ENCODE measurements at places on chromosomes 3 and 15.

GRCh38 chr15:66706225-66706732 is 4.2 kb downstream of the SMAD6 start:
- DNase-seq: no peak

DNA sequence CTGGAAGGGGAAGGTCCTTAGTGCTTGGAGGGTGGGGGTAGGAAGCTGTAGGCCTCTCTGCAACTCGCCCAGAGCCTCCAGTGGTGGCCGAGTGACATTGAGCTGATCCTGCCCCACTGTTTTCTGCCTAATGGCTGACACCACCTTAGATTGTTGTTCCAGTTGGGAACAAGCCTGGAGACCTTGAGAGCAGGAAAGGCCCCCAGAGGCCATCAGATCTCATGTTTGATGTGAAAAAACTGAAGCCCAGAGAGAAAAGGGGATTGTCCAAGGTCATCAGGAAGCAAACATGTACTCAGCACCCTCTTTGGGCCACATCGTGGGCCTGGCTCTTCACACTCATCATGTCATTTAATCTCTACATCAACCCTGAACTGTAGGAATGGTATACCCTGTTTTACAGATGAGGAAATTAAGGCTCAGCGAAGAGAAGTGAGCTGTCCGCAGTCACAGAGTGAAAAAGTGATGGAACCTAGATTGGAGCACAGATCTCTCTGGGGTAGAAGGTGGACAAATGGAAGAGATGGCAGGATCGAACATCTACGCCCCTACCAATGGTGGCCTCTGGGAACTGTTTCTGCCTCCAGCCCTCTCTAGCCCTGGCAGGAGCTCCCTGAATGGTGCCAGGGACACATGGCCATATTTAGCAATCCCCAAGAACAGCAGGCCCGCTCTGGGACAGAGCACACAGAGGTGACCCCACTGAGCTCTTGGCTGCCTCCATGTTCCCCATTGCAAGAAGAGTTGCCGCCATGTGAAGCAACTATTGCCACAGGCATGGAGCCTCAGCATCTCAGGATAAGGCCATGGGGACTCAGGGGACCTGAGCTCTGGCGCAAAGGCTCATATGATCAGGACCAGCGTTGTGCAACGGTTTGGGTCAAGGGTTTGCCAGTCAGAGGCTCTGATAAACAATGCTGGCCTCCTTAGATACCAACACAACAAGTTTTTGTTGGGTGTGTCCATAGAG is 31.6 kb upstream of the TSEN2 start:
- DNase-seq: no peak

GRCh38 chr3:12630292-12630691 is 33.6 kb downstream of the RAF1 start:
- no peak for DNase-seq

- no peak for DNase-seq
Observed at GRCh38 chr15:25719101-25719985, 143.8 kb downstream of the ATP10A start.

DNA sequence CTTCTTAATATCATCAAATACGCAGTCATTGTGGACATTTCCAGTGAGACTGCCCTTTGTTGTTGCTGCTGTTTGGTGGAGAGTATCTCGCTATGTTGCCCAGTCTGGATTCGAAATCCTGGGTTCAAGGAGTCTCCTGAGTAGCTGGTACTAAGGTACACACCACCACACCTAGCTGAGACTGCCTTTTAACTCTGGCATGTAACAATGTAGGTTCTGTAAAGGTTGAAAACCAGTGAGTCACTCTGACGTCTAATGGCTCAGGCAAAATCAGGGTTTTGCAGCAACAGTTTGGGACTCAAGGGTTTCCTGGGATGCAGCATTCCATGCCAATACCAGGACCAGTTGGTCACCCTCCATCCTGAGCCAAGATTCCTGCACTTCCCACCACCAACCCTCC is 52.2 kb downstream of the AQP9 start:
- no peak for DNase-seq

- DNase-seq: no peak
Observed at GRCh38 chr3:28326458-28326926, 22.0 kb upstream of the ZCWPW2 start.

DNA sequence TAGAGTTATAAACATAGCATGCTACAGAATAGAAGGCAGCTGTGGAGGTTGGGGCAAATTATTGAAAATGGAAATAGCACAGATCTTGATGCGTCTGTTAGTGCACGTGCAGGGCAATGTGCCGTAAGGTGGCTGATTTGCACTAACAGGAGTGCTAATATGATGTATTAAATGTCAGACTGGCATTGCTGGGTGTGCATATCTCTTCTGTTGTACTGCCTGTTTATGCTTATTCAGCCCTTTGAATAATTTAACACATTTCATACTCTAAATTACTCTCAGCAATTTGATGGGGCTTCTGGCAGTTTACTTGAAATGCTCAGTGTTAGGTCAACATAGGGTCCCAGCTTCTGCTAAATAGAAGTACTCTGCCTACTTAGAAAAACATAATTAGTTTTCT is 395.6 kb downstream of the MCTP2 start:
- no peak for DNase-seq

DNA sequence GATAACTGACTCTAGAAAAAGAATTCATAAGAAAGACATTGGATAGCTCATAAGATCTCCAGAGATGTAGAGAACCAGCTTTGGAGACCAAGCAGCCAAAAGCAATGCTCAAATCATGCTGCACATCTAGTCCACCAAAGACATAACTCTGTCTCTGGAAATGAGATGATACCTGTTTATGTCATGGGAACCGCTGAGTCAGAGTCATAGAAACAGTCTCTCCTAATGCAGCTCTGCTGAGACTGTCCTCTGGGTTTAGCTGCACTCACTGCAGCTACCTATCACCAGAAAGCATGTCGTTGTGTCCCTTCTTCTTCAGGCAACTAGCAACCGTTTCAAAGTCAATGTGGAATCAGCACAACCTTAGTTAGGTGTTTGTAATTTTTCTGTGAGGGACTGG is 218.5 kb upstream of the ROBO1 start:
- DNase-seq: no peak

GRCh38 chr3:141096164-141096563 is 45.0 kb downstream of the SPSB4 start:
- no peak for DNase-seq

- peak; percentile 12 for DNase-seq
Observed at GRCh38 chr3:120013481-120013880, 80.8 kb downstream of the GSK3B start.

DNA sequence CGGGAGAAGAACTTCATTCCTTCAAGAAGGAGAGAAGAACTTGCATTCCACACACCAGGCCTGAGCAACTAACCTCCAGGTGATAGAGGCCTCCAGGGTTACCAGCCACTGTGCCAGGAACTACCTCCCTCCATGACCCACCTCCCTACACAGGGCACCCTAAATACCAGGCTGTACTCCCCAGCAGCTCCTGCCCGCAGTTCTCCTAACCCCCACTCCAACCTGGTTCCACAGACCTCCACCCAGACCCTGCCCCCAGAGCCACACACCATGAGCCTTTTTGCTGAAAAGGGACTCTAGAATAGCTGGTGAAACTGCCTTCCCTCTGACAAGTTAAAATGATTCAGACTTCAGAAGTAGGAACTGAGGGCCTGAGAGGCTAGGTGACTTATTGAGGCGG is 8.2 kb downstream of the IGDCC3 start:
- DNase-seq: no peak

DNA sequence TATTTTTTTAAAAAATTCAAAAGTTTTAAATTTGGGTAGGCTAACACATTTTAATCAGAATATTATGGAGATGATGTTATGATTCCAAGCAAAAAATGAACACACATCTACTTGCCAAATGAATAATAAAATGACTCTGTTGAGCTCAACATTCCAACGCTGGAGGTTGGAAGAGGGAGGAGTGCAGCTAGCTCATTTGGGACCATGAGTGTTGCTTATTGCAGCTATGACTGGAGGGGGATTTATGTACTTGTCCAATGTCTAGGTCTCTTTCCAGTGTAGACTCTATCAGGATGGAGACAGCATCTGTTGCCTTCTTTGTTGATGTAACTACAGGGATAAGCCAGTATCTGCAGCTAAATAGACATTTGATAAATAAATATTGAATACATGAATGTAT is 310.6 kb downstream of the CACNA2D3 start:
- DNase-seq: no peak

DNA sequence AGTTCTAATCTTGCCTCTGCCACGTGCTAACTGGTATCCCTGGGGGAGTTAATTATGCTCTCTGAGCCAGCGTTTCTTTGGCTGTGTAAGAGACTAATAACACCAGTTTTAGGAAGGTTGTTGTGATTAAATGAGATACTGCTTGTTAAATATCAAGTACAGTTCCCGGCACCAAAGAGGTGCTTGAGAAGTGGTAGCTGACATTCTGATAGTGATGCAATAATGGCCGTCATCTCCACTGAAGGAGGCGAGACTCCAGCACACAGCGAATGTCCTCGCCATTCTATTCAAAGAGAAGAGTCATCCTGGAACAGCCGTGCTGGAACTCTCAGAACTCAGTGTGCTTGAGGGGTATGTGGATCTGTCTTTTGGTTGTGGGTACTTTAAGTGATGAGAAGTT is 9.8 kb upstream of the C3orf70 start:
- DNase-seq: no peak

DNA sequence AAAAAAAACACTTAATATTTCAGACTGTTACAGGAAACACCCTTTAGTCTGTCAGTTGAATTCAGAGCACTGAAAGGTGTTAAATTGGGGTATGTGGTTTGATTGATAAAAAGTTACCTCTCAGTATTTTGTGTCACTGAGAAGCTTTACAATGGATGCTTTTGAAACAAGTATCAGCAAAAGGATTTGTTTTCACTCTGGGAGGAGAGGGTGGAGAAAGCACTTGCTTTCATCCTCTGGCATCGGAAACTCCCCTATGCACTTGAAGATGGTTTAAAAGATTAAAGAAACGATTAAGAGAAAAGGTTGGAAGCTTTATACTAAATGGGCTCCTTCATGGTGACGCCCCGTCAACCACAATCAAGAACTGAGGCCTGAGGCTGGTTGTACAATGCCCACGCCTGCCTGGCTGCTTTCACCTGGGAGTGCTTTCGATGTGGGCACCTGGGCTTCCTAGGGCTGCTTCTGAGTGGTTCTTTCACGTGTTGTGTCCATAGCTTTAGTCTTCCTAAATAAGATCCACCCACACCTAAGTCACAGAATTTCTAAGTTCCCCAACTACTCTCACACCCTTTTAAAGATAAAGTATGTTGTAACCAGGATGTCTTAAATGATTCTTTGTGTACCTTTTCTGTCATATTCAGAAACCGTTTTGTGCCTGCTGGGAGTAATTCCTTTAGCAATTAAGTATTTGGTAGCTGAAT is 17.9 kb downstream of the TMEM43 start:
- no peak for DNase-seq

GRCh38 chr3:191963182-191963581 is 502.2 kb downstream of the PYDC2 start:
- peak; percentile 74 for DNase-seq

DNA sequence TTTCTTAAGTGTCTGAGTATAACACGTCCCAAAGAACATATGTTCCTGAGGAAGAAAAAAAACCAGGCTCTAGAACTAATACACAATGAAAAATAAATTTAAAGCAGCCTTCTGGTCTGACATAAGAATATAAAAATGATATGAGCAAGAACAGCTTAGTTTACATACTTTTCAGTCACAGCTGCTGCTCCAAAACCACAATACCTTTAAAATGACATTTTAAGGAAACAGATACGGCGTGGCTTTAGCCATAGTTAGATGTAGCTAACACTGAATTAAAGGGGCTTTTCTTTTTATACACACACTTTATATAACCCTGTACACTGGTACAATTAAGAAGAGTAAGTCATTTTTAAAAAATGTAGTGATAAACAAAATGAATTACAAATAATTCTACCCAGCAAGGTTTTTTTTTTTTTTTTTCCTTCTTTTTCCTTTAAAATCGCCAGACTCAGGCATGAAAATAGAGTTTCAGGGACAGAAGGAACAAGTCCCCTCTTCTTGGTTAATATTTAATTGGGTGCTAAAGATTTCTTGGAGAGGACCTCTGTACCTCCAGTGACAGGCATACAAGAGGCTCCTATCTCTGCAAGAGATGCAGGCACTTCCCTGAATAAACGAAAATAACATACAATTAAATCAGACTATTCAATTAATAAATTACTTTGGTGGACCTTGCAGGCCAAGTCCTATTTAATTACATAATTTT is 265.6 kb downstream of the FOXP1 start:
- DNase-seq: no peak

DNA sequence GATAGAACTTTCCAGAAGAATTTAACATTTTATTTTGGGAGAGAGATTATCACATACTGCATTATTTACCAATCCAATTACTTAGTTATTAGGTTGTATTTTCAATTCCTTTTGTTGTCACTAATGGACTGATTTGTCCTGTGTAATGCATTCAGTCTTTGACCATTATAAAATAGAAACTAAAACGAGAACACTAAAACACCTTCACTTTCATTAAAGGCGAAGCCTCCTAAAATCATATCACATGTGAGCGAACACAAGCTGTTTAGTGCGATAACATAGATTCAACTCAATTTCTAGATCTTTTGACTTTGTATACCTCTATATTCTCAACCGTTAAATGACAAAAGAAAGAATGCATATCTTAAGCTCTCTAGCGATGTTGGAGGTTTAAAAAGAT is 253.4 kb downstream of the VGLL3 start:
- no peak for DNase-seq

GRCh38 chr15:37140531-37141058 is 40.2 kb upstream of the MEIS2 start:
- no peak for DNase-seq

GRCh38 chr3:63584681-63585080 is 67.8 kb upstream of the SNTN start:
- no peak for DNase-seq

DNA sequence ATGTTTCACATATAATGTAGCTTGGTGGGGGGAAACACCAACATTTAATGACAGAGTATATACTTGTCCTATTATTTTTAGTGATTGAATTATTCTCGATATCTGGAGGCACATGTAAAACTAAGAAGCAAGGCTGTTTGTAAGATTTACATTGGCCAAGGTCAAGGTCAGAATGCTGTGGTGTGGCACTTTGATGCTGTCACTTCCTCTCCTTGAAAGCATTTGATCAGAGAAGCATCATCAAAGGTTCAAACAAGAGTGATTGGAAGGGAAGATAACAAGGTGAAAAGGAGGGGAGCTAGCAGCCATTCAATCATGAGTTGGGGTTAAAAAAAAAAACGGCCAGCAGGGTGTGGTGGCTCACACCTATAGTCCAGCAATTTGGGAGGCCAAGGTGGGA is 26.4 kb downstream of the RTF1 start:
- no peak for DNase-seq

DNA sequence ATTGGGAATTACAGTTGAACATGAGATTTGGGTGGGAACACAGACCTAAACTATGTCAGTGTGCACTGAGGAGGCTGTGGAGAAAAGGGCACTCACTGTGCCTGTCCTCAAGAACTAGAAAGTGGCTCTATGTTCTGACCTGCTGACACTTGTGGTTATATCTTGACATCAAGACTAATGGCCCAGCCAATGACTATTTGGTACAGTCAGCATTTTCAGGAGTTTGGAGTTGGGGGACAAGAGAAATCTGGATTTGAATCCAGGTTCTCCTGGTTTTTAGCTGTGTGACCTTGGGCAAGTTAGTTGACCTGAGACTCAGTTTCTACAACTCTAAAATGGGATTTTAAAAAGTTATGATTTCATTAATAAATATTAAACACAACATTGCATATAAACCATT is 647.0 kb upstream of the CFAP20DC start:
- no peak for DNase-seq

Data from NCI-H146 (cell line).